ENCODE measurements at places on chromosomes 6 and 20.
A peak's percentile ranks its signal among the peaks of the same experiment; 100 is the strongest.

GRCh38 chr6:143332153-143332845 lies 118.2 kb downstream of the ADAT2 start:
- no peak for DNase-seq

GRCh38 chr6:135002229-135002844 lies 52.3 kb downstream of the HBS1L start:
- DNase-seq: no peak

GRCh38 chr20:40173872-40174271 lies 515.2 kb downstream of the MAFB start:
- no peak for DNase-seq

- DNase-seq: no peak
These were observed 2.8 kb downstream of the CST2 start for GRCh38 chr20:23823621-23824324.

DNA sequence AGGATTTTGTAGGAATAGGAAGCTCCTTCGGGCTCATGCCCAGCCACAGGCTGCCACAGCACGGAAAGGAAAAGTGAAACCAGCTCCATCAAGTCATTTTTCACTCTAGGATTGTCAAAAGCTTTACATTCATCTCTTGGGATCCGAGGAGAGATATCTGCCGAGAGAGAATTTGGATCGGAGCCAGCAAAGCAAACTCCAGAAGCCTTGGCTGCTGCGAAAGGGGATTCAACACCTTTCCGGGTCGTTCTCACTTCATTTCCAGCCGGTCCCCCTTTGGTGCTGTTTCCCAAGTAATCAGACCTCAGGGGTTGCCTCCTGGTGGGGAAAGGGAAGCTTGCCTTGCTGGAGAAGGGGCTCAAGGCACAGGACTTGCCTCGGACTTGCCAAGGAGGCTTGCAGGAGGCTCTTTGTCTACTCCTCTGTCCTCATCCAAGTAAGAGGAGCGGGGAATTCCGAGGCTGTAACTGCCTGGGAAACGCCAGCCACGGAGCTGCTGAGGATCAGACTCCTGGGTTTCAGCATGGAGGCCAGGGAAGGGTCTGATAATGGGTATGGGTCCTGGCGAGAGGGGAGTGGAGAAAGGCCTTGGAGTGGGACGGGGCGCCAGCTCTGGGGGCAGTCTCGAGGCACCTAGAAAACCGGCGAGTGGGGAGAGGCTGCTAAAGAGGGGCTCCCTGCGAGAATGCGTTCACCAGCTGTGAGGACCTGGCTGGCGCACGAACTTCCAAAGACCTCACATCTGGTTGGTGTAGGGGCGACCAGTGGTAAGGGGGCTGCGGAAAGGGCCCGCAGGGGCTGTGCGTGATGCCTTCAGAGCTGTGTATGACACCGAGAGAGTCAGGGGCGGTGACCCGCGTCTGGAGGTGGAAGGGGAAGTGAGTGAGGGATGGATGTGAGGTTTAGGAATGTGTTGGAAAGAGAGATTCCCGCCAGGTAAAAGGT lies 702 bp downstream of the ETV7 start:
- DNase-seq: peak; percentile 24

DNA sequence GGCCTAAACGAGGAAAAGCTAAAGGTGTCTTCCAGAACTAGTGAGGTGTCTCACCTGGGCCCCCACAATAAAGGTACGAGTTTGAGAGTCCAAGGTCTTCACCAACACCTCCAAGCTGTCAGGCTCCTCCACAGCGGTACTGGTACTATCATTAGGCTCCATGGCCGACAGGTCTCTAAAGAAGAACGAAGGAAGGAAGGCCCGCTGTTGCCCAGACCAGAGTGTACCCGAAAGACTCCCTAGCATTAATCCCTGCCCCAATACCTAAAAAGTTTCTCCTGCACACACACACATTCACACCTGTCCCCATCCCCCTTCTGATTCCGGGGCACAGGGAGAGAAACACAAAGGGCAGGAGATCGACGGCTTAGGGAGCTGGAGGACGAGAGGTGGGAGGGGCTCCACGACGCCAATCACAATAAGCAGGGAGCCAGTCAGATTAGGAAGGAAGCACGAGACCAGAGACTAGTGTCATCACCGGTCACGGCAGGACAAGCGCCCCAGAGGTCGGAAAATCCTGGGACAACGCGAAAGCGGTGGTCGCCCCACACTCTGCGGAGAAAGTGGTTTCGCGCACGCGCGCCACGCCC lies 764 bp downstream of the BAG6 start:
- peak; percentile 78 for DNase-seq

DNA sequence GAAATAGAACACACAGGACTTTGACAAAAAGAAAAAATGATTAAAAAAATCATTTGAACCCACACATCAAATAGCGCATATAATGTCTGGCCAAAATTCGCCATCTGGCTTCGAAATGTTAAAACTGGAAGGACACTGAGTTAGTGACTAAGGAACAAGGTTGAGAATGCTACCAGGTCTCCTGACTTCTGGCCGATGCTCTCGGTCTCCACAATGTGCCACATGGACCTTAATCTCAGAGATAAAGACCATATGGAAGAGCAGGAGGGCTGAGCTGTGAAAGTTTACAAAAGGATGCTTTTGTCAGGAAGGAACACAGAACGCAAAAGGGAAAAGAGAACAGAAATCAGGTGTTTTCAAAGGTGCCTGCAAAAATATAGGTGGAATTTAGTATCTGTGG lies 54.7 kb downstream of the FAXC start:
- no peak for DNase-seq

DNA sequence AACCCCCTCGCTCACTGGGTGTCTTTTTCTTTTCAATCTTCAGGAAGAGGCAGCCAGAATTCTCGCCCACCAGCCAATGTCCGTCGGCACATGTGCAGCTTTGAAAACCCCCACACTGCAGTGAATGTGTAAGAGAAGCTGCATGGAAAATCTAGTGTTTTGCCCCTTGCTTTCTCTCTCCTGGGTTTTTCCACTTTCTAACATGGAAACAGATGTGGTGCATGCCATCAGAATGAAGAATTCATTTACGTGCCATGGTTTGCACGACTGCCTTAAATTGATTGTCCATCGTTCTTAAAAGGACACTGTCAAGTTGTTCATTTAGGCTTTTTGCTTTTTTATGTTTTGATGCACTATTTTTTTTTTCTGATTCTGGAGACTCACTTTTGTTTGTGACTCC lies 117.1 kb upstream of the RAB32 start:
- DNase-seq: no peak

DNA sequence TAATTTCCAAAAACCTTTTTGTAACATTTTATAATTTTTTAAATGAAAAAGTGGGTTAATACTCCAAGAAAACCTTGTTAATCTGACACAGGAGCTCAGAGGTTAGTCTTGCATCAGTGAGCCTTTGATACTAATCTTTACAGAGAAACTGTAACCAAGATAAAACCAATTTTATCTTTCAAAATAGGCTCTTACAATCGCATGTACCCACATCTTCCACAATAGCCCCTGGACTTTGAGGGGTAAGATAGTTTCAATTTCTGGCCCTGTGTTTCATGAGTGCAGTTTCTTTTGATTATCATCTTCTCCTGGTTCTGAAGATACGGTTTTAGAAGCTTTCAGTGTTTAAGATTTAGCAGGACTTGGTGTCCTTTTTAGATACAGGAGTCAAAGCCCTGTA lies 34.5 kb upstream of the MAS1L start:
- no peak for DNase-seq

DNA sequence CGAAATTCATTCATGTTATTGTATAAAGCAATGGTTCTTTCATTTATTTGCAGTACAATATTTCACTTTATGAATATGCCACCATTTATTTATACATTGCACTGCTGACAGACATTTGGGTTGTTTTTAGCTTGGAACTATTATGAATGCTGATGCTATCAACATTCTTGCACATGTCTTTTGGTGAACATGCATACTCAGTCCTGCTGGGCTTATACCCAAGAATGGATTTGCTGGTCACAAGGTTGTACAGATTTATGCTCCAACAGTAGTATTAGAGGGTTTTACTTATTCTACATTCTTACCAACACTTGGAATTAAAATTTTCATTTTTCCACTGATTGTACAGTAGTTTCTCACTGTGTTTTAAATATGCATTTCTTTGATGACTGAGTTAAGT lies 126.2 kb downstream of the PTPRK start:
- DNase-seq: no peak

DNA sequence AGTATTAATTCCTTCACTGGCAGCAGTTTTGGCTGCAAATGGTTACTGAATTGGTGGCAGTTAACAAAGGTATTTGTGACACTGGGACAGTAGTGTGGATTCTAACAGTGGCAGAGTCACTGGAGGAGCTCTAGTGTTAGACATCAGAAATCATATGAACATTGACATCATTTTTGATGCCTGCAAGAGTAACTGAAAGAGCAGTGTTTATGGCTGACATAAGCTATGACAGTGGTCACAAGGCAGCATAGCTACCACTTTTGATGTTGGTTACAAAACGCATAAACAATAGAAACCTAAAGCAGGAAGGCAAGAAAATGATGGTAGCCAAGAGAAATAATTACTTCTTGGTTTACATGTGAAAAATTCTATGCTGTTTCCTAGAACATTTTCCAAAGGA lies 326.7 kb upstream of the MAN1A1 start:
- DNase-seq: peak; percentile 3

- DNase-seq: peak; percentile 2
These were observed 121.2 kb downstream of the RFPL4B start for GRCh38 chr6:112468359-112468758.

Measured in H4 (cell line).